ENCODE measurements at places on chromosomes 4 and X.

DNA sequence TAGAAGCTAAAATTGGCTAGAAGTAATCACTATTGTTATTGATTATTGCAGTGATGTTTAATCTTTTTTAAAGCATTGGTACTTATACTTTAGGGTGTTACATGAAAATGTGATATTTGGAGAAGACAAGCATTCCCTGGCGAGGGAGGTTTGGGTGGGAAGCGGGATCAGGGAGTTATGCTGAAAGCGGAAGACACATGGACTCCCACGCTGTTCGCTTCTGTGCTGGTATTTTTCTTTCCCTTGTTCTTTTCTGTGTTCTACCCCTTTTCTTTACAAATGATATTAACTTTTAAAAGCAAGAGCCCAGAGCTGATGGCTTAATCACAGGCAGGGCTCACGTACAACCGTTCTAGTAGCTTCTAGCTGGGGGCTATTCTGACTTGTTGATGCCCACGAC lies 61.6 kb downstream of the PHOX2B start:
- no peak for DNase-seq

DNA sequence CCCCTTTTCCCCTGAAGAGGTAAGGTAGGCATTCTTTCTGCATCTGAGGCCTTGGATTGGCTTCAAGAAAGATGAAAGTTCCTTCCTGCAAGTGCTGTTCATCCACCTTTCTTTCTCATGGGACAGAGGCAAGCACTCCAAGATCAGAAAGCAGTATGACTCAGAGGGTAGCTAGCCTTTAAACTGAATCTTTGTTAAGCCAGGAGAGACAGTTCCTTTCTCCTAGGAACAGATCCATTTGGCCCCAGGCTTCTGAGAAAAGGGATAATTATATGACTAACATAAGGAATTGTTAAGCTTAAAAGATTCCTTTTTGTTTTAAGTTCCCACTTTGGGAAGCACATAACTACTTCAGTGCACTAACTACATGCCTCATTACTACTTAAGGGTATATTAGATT lies 192.0 kb downstream of the PPP3CA start:
- DNase-seq: no peak

GRCh38 chr4:68518889-68519288 lies 57.2 kb downstream of the UGT2B17 start:
- DNase-seq: no peak

GRCh38 chr4:42339935-42340406 lies 57.3 kb upstream of the SHISA3 start:
- no peak for DNase-seq

DNA sequence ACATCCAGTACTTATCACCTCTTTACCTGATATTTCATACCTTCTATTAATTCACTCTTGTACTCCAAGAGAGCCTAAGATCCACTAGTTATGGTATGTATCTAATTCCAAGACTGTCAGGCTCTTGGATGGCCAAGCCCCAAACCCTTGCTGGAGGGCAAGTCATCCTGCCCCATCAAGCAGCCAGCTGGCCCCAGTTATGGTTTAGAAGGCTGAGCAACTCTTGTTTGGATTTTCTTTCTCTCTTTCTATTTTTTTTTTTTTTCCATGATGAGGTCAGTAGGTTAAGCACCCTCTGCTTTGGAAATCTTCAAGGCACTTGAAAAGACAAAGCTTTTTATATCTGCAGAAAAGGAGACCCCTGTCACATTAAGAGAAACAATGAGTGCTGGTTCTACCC lies 10.9 kb upstream of the FGF16 start:
- DNase-seq: no peak

- no peak for DNase-seq
Measured at GRCh38 chrX:112368371-112368770, 285.8 kb upstream of the TRPC5 start.

- DNase-seq: no peak
Measured at GRCh38 chrX:51862920-51863319, 30.5 kb upstream of the MAGED1 start.

DNA sequence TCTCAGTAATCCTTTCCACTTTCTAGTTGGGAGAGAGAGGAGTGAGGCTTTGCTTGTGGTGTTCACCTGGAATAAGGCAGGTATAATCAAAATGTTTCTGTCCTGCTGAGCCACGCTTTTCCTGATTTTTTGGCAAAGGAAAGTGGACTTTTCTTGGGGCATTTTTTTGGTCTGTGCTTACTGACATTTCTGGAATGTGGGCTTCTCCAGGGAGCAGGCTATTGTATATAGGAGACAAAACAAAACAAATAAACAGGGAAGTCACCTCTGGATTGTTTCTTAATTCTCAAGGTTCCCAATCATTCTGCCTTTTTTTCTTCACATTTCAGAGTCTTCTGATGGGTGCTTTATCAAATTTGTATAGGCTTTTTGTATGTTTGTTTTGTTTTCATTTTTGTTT lies 25.7 kb upstream of the RP2 start:
- no peak for DNase-seq

DNA sequence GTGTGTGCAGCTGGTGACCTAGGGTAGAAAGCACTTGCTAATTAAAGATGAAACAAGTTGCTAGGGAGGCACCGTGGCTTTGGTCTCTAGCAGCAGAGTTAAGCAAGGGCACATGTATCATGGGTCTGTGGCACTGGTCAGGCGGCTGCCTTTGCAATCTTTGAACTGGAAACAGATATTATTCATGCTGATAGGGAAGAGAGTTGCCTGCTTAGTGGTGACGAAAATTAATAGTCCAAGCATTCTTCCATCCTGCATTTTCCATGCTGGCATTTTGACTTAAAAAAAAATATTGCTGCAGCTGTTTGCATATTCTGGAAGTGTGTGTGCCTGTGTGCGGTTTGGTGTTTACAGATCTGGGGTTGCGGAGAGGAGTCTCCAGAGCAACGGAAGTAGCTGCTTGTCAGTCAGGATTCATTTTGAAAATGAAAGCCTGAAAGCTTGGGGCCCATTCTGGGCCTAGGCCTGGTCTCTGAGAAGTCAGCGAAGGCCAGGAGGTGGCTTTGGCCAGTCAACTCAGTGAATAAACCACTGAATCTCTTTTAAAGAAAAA lies 2.3 kb upstream of the SOWAHD start:
- DNase-seq: peak; percentile 14

DNA sequence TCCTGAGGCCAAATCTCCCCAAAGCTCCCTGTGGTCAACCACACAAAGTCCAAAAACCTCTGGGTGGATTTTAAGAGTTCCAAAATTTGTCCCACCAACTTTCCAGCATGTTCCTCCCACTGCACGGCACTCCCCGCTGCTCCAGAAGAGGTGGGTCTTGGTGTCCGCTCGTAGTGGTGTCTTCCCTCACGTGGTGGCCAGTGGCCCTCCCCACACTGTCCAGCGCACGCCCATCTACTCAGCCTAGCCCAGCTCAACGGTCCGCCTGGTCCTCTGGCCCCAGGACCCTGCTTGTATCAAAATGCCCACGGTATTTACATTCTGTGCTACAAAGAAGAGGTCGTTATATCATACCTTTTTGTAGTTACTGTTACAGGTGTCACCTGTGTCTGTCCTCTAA lies 83.5 kb downstream of the NSUN7 start:
- DNase-seq: no peak

- no peak for DNase-seq
Measured at GRCh38 chr4:172553216-172553615, 615.4 kb upstream of the GALNT7 start.

DNA sequence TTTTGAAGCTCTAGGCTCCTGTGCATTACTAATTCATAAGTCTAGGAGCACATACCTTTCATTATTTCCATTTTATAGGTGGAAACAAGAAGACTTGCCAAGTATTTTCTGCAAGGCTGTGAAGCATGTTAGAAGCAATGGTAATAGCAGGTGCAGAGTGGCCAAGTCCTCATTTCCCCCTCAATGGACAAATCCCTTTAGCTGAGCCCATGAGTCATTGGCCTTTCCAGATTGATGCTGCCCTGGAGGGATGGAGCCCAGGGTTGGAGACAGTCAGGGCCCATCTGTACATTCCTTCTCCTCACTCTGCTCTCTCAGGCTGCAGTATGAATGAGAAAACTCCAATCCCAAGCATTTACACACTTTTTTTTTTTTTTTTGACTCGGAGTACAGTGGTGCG lies 6.6 kb downstream of the MGST2 start:
- DNase-seq: no peak

- no peak for DNase-seq
Measured at GRCh38 chr4:158775091-158775651, 6.3 kb downstream of the FNIP2 start.

DNA sequence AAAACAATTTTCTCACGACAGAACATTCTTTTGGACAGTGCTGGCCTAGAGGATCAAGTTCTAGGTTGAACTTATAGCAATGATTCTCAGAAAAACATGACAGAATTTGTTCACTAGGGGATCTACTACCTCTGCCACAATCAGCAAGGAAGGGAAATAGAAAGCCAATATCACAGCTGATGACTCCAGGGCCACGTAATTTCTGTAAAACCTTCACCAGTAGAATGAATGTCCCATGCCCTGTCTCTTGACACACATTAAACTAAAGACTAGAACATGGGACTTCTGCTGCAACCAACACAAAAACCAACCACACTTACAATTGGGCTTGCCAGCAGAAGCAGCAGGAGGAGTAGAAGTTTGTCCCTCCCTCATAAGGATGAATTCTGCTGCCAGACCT lies 86.0 kb upstream of the NPFFR2 start:
- DNase-seq: no peak

GRCh38 chr4:182074810-182075209 lies 168.4 kb upstream of the TENM3 start:
- DNase-seq: no peak

DNA sequence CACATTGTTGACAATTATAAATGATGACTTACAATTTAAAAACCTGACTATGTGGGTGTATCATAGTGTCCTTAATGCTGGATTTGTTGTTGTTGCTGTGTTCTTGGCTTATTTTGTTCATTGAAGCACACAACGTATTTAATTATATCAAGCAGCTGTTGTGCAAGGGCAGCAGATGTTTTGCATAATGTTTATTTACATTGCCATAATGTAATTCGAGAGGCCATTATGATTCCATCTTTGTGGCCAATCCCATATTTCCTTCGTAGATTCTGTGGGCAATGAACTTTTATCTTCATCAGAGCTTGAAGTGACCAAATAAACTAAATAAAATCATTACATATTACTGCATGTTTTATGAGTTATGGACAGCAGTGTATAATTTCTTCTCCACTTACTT lies 422.6 kb upstream of the GALNTL6 start:
- DNase-seq: no peak

GRCh38 chr4:70948665-70949260 lies 44.7 kb upstream of the DCK start:
- DNase-seq: no peak

DNA sequence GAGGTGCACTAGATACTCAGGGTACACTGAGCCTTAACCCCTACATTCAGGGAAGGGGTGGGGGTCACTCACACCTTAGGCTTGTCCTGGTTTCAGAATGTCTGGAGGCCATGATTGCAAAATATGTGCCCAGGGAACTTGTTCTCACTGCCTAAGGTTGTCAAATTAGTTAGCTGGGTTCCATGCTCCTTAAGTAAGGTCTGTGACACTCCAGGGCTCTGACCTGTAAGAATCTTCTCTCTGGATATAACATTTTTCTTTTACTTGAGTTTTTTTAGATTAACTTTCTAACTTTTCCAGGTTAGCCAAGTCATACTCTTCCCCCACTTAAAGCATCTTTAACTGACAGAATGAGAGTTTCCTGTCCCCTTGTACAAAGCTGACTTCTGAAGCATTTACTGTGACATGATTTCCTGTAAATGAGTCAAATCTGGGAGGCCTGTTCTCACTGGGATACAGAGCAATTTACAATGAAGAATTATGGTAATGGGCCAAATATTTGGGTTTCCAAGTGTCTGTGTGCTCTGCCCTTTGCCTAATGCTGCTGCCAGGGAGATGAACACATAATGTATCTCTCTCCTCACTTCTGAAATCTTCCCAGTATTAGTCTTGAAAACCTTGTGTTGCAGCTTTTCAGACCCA lies 101.7 kb downstream of the GATB start:
- no peak for DNase-seq

- no peak for DNase-seq
Measured at GRCh38 chr4:147747787-147748454, 16.0 kb downstream of the ARHGAP10 start.

- DNase-seq: no peak
Measured at GRCh38 chrX:19879181-19879580, 8.2 kb downstream of the SH3KBP1 start.

DNA sequence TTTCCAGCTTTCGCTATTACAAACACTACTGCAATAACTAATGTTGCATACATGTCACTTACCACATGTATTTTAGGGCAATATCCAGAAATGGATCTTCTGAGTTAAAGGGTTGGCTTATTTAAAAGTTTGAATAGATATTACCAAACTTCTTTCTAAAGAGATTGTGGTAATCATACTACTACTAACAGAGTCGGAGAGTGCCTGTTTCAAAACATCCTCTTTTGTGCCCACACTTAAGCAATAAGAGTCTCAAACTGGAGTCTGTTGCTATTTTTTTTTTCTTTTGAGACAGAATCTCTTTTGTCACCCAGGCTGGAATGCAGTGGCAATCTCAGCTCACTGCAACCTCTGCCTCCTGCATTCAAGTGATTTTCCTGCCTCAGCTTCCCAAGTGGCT lies 35.8 kb downstream of the FGFBP1 start:
- no peak for DNase-seq

GRCh38 chr4:32189788-32190187 lies 1469.6 kb downstream of the PCDH7 start:
- DNase-seq: no peak

DNA sequence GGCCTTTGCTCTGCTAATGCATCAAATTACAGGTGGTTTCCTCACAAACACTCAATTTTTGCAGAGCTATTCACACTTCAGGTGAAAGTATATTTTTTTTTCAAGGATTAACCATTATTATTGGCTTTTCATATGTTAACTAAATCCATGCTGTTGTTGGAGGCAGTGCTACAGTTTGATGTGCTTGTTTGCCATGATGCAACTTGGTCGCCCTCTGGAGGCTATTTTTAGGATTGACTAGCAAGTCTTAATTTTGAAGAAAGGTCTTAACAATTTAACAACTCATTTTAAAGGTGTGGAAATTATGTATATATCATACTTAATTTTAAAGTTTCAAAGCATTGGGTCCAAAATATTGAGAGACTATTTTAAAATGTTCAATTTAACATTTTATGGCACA lies 168.8 kb upstream of the FAM47A start:
- no peak for DNase-seq

DNA sequence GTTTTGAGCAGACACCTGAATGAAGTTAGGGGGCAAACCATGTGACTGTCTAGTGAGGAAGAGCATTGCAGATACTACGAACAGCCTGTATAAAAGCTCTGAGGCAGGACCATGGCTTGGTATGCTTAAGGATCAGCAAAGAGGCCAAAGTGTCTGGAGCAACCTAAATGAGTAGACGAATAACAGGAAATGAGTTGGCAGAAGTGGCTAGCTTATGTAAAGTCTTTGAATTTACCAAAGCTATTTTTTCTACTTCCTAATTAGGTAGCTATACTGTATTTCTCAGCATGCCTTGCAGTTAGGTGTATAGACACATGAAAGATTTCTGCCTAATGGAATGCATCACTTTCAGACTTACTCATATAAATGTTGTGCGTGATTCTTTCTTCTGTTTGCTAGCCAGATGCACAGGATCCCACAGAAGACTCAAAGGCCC lies 9.3 kb upstream of the GPRIN3 start:
- no peak for DNase-seq

- DNase-seq: no peak
Measured at GRCh38 chr4:32136081-32136787, 1416.1 kb downstream of the PCDH7 start.

Data from activated gamma-delta T cell treated with anti-CD3 and anti-CD28 coated beads, Interleukin-2, amount 50 U/mL, for 16 hours (primary cell).